ENCODE measurements at places on chromosomes 3 and 15. TPM values are rescaled to one million over a fixed set of nuclear protein-coding genes. Genes with fewer than 3 reads are reported as not detected.

Gene HOMER2
- total RNA-seq: 27.0 TPM

Gene TRIM42
- total RNA-seq: not detected

Gene RAP2B
- 9.2 TPM for total RNA-seq

Gene DUOX2
- total RNA-seq: 0.06 TPM

Gene BCHE
- total RNA-seq: 10.3 TPM

Gene DLL4
- total RNA-seq: 28.3 TPM

All from metanephros (tissue), 2 donors.